Ecto neural progenitor cell (in vitro differentiated cells): ENCODE measurements at places on chromosomes 16 and 17.
A peak's percentile ranks its signal among the peaks of the same experiment; 100 is the strongest.

DNA sequence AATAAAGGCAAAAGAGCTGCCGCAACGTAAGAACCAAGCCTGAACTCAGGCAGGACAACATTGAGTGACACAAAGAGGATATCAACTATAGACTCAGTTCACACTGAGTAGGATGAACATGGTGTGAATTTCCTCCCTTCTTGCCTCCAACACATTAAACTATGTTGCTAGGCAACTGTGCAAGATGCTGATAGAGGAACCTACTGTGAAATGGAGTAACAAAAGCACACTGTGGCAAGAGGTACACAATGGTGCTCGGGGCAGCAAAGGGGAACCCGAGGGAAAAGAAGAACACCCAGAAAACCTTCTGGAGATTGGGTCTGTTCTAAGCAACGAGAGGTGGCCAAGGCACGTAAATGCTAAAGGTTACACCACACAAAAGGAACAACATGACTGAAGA lies 34.1 kb downstream of the GRB2 start:
- DNase-seq: no peak

- no peak for DNase-seq
Measured at GRCh38 chr17:70208080-70208794, 38.9 kb downstream of the KCNJ2 start.

GRCh38 chr17:77856551-77857305 lies 101.8 kb upstream of the TNRC6C start:
- no peak for DNase-seq

DNA sequence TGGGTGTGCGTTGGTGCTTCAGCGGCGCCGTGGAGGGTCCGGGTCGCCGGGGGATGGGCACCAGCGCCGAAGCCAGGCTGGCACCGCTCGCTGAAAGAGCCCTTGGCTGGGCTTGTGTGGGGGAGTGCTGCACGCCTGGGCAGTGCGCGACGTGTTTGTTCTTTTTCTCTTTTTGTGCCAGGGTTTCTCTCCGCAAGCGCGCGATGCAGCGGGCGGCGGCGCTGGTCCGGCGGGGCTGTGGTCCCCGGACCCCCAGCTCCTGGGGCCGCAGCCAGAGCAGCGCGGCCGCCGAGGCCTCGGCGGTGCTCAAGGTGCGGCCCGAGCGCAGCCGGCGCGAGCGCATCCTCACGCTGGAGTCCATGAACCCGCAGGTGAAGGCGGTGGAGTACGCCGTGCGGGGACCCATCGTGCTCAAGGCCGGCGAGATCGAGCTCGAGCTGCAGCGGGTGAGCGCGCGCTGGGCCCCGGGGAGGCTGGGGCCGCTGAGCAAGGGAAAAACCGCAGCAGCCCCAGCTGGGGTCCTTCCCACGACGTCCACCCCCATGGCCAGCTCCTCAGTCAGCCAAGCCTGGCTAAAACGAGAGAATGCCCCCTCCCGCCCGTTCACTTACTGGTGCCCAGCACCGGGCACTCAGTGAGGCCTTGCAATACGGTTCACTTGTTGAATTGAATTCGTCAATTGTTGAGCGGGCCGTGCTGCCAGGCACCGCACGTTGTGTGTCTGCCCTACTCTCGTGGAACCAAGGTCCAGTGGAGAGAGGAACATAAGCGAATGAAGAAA lies 541 bp downstream of the GPT2 start:
- DNase-seq: no peak

DNA sequence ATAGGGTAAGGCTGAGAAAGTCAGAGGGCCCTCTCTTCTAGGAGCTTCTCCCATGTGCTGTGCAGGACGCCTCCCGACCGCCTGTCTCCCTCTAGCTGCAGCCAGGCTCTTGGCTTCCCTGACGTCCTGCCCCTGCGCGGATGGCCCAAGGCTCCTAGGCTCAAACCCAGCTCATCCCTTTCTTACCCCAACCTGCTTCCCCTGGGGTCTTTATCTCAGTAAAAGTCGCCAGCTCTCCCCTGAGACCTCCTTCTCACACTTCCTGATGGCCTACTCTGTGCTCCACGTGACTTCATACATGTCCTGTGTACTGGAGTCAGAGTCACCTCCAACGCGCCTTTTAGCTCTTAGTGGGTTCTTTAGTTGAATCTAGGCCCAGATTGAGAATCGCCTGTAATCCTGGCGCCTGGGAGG lies 1.1 kb upstream of the ZNF747 start:
- peak; percentile 78 for DNase-seq
